Activated T-helper 2 cell treated with anti-CD3 and anti-CD28 coated beads, Interferon-gamma antibody, Interleukin-2, Interleukin-4, amounts not matched to agents 10 μg/mL and 5 μg/mL and 100 μg/mL, durations not matched to agents 14 hours and 24 hours and 36 hours (primary cell): ENCODE measurements at places on chromosomes 3 and 15.

- DNase-seq, result no peak
Measured at GRCh38 chr3:112736386-112736785, 95.4 kb upstream of the CCDC80 start.

- DNase-seq, result no peak
Measured at GRCh38 chr3:168544097-168544957, 448.6 kb upstream of the GOLIM4 start.

- no peak for DNase-seq
Measured at GRCh38 chr3:12611117-12611516, 52.8 kb downstream of the RAF1 start.

DNA sequence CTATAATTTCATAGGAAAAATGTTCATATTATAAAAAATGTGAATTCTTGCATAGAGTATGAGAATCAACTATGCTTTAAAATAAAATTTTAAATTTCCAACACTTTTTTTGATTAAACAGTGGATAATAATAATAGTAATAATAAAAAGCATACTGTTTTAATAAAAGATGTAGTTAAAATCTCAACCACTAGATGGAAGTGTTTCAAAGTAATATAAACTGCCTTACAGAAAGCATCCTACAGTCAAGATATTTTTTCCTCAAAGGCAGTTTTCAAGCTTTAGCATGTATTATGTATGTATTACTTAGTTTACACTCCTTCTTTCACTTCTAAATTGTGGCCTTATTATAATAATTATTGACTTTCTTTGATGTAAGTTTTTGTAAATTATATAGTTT, 217.5 kb downstream of the CHL1 start:
- DNase-seq, result no peak

- peak; percentile 60 for DNase-seq
Measured at GRCh38 chr3:30607032-30607833, 832 bp downstream of the TGFBR2 start.

DNA sequence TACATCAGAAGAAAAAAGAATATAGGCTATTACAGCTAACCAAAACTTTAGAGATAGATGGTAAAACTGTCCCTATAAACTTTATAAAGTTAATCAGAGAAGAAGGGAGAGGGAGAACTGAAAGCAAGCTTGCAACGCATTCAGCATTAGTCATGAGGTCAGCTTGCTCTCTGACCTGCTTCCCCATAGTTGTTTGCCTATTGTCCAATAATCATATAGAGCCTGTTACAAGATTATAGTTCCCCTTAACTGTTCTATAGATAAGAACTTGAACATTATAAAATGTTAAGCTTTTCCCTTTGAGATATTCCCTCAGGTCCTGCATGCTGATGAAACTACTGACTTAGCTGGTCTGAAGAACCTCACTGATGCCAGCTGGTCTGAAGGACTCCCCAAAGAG, 74.5 kb downstream of the CPNE4 start:
- no peak for DNase-seq

DNA sequence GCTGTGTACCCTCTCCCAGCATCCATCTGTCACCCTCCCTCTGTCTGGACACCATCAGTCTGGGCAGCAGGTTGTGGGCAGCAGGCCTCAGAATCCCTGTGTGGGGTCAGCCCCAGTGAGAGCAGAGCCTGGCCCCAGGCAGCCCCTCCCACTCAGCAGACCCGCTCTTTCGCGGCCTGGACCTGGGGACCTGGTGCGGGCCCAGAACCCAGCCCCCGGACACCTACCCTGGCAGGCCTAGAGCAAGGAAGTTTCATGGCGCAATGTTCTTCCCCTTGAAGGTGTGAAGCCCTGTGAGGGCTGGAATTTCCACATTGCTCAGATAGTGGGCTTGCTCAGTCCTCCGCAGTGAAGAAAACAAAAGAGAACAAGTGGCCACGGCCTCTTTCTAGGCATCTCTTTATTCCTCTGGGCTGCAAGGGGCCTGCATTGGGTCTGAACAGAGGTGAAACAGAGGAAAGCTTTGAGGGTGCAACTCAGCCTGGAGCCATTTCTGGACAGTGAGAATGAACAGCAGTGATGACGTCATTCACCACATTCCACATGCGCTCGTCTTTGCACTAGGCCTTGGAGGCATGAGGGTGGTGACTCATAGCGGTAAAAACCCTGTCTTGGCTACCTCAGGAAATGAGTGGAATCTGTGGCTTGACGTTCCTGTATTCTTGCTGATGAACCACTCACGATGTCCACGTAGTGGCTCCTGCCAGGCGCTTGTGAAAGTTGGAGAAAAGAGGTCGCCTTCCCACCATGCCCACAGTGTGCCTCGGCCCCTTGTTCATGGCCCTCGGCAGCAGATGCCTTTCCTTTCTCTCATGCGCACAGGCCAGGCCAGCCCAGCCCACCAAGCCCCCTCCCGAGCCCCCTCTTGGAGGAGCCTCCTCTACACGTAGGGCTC, 66.1 kb downstream of the SLC30A4 start:
- peak; percentile 62 for DNase-seq

DNA sequence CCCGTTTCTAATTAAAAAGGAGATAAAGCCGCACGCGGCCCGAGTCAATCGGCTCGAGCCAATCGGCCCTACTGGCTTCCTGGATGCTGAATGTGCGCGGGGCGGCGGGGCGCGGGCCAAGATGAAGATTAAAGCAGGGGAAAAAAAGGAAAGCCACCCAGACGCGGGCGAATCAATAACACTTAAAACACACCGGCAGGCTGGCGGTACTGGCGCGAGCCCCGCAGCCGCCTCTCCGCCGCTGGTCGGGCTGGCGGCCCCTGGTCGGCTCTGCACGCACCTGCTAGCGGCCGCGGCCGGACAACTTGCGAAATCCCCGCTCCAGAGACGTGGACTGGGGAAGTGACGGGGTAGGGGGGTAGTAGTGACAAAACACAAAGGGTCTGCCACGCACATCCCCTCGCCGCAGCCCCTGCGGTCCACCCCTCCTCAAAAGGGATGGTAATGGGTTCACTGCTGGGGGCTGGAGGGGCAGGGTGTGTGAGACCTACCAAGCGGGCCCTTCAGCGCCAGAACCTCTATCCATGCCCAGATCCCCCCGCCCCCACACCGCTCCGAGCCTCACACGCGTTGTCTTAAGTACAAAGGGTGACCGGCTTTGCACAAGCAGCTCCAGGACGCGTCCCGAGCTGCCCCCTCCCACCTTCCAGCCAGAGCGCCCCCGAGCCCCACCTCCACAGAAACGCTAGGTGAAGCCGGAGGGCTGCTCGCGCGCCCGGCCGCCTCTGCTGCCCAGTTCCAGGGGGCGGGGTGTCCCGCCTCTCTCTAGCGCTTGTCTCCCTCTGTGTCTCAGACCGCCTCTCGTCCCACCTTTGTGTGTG, 1.4 kb downstream of the WNT7A start:
- DNase-seq, result no peak

GRCh38 chr3:12993517-12994356, 79.5 kb downstream of the IQSEC1 start:
- DNase-seq, result no peak
